Stimulated activated CD4-positive, alpha-beta T cell treated with anti-CD3 and anti-CD28 coated beads, TNF-alpha, amount 100 ng/mL, for 4 hours (primary cell): ENCODE measurements at places on chromosomes 4 and X.
A peak's percentile ranks its signal among the peaks of the same experiment; 100 is the strongest.

- no peak for DNase-seq
Measured at GRCh38 chr4:155952501-155952901, 1.2 kb downstream of the CTSO start.

DNA sequence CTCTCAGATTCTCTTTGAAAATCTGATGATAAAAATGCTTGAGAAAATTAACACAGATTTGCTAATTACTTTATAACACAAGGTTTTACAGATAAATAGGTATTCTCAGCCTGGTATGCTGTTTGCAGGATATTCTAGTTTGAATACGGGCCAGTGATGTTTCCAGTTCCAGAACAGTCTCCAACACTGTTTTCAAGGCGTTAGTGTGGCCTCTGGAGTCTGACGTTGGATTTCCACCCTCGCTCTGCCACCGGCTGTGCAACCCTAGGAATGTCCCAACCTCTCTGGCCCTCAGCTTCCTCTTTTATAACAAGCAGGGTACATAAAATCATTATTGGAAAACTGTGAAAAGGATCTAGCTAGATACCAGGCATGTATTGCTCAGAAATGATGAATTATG is 23.8 kb upstream of the CYP4V2 start:
- no peak for DNase-seq

DNA sequence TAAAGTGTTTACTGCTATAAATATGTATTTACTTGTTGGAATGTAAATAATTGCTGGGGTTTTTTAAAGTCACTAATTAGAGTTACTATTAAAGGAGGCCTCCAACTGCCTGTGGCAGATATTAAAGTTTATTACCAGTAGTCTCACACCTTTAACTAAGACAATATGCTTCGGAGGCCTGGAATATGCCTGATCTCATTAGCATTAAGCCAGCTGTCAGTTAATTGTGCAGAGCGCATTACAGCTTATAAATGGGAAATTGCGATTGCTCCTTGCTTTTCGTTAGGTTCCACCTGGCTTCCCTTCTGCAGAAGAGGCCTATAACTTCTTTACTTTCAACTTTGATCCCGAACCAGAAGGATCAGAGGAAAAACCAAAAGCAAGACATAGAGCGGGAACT is 41.3 kb downstream of the CC2D2A start:
- DNase-seq: no peak

DNA sequence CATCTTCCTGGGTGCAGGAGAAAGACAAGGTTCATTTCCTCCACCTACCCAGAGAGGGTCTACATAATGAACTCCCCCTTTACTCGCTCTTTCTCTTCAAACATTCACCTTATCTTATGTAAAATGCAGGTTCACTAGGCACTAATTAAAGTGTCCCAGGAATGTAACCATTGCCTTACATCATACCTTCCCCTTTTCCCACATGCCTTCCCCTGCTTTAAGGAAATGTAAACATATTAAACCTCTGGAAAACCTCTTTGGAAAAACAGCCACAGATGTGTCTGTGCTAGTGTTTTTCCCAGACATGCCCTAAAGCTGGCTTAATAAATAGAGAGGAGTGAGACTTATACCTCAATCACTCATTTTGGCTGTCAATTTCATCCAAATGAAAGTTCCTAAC is 15.8 kb downstream of the TBC1D9 start:
- no peak for DNase-seq

DNA sequence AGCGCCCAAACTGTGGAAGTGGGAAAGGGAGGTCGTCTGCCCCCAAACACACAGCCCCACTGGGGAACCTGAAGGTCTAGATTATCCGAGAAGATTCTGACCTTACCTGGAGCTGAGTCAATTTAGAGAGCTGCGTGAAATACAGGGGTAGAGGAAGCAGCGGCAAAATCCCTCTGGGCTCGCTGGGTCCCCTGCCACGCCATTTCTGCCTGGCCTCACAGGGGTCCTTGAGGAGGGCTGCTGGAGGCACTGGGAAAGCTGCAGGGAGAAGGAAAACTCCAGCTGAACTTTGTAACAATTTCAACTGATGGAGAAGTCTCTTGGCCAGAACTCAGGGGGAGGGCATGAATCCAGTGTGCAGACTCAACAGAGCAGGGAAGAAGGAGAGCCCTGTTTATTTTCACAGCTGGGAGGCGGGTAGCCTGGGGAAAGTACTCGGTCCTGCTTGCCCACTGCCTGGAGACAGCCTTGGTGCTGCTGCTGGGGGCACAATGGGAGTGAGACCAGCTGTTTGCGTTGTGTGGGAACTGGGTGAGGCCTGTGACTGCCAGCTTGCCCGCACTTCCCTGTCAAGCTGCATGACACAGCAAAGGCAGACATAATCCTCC is 93.2 kb upstream of the MAPK10 start:
- DNase-seq: no peak

GRCh38 chr4:113065629-113066028 is 16.2 kb downstream of the ANK2 start:
- DNase-seq: no peak

- DNase-seq: no peak
Measured at GRCh38 chrX:56564921-56565840, 1.8 kb downstream of the UBQLN2 start.

DNA sequence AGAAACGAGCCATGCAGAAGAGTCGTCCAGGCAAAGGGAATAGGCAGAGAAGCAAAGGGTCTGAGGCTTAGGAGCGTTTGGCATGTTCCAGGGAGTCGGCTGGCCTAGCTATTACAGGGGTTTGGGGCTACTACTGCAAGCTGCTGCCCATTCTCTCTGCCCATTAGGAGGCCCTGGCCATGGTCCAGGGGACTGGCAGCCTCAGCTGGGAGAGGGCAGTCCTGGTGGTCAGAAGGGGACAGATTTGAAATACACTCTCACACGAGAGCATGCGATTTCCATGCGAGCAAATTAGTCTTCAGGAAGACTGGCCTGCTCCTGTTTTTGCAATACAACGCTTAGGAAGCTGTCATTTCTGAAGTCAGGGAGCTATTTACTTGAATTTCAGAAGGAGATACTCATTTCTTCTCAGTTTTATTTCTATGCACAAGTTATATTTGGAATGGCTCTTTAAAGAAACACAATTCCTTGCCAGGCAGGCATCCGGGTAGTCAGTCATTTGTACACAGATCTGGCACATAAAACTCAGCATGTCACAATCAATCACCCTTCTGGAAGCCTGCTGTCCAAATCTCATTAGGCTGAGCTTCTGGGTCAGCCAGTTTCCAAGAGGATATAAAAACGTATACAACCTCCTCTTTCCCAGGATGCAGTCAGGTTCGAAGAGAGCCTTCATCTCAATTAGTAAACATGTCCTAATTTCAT is 27.0 kb downstream of the PROM1 start:
- no peak for DNase-seq

DNA sequence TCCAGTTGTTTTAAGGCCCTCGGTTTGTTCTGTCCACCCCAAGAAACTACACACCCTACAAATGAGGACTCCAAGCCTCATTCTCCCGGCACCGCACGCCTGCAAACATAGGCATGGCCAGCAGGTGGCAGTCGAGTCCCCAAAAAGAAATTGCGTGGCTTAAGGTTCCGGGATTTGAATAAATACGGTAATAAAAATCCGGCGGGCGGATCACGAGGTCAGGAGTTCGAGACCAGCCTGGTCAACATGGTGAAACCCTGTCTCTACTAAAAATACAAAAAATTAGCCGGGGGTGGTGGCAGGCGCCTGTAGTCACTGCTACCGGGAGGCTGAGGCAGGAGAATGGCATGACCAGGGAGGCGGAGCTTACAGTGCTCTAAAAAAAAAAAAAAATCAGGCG is 21.8 kb upstream of the CSF2RA start:
- peak; percentile 70 for DNase-seq

DNA sequence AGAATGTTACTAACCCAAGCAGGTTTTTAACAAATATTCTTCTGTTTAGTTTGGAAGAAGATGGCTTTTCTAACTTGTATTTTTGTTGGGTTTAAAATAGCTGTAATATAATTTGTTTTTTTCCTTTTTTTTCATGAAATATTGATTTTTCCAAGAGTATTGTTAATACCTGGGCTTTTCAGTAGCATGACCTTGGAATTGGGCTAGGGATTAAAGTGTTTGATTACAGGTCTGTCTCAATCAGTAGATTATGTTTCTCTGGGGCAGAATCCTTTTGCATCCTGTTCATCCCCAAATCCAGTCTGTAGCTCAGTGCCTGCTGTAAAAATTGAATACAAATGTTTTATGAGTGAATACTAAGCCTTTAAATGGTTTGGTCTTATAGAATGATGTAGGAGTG is 479.8 kb downstream of the RAPGEF2 start:
- DNase-seq: no peak

DNA sequence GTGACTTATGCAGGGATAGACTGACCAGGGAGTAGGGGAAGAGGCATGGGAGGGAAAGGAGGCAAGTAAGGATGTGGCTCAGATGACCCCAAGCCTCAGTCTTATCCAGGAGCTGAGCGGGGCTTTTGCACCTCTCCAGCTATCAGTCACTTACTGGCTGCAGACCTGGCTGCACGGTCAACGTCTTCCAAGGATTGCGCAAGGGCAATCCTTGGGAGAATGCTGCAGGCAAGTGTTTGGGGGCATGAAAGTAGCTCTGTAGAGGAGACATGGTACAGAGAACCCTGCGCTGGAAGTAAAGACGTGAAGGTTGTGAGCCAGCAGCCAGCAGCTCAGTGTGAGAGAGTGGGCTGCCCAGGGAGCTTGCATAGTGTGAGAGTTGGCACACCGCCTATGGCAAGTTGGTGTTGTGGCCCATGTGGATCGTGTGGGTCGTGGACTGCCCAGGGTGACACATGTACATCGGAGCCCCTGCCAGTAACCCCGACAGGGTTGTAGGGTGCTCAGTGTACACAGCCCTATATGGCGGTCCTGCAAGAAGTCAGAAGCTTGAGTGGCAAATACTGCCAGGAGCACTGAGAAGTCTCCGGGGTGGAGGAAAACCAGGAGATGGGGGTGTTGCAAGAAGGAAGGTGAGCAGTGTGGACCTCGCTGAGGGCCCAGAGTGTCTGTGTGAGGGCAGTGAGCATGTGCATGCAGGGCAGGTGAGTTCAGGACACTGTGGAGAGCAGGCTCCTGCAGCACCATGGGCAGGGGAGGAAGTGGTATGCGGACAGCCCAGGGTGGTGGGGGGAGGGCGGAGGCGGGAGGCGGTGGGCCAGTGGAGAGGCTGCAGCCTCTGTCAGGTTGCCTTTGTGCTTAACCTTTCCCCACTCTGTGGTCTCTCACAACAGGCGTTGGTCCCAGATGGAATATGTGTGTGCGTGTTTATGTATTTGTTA is 50.9 kb downstream of the KIT start:
- no peak for DNase-seq

GRCh38 chrX:35842674-35843073 is 44.5 kb downstream of the MAGEB16 start:
- DNase-seq: no peak

DNA sequence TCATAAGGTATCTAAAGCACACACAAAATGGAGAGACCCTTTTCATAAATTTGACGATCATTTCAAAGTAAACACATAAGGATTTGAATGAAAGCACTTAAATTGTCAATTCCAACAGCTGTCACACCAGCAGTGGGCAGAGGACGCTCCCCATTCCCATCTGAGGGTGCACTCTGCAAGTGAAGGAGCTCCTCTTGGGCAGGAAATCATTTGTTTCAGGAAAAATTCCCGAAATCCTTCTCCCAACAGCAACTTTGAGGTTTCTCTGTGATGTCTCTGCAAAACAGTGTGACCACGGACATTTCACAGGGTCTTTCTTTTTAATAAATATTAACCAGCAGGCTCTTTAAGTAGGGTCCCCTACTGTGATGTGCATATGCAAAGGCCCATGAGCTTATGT is 111.0 kb downstream of the EPHA5 start:
- DNase-seq: no peak

- DNase-seq: no peak
Measured at GRCh38 chr4:44494810-44495701, 46.4 kb upstream of the KCTD8 start.

GRCh38 chr4:5710961-5711478 is at the start of gene EVC:
Gene EVC (plus strand): TSS chr4:5711201. CDS start chr4:5711381, 180 bp downstream.
- DNase-seq: no peak

DNA sequence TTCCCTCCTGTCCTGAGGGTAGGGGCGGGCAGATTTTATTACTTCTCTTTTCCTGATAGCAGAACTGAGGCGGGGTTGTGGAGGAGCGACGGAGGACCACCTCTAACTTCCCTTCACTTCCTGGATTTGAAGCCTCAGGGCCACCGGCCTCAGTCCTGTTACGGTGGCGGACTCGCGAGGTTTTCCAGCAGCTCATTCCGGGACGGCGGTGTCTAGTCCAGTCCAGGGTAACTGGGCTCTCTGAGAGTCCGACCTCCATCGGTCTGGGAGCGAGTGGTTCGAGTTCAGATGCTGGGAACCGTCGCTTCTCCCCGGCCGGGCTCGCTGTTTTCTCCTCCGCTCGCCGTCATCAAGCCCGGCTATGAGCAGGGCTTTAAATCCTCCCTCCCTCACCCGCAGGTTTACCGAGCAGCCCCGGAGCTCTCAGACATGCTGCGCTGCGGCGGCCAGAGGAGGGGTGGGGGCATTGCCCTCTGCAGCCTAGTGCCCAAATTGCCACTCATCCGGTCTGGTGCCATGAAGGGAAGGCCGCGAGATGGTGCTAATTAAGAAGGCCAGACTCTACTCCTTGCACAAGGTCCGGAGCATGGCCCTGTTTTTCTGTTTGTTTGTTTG is 23.3 kb downstream of the HAND2 start:
- DNase-seq: no peak

DNA sequence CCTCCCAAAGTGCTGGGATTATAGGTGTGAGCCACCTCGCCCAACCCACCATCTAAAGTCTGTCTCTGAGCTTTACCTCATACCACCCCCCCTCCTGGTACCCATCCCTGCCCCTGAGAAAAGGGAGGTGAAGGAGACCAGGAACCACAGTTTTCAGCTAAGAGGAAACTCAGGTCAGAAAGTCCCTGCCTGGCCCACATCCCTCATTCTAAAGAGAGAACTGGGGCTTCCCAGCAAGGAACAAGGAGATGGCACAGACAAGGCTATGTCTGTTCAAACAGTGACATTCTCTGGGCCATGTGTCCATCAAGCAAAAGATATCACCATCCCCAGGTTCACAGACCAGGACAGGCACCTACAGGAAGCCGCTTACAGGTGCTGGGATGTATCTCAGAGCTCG is 15.8 kb upstream of the CSF2RA start:
- no peak for DNase-seq

DNA sequence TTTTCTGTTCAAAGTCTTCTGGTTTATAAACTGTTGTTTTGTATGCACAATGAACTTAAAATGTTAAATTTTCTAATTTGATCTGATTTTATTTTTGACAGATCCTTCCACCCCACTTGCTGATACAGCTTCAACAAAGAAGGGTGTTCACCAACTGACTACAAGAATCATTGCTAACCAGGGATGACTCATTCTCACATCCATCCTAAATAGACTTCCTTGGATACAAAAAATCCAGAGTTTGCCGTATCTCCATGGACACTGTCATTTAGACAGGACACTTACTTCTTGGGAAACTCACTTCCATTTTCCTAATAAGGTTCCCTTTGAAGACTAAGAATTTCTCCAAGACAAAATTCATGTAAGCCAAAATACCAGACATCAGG is 111.6 kb upstream of the NWD2 start:
- DNase-seq: no peak

GRCh38 chrX:148133105-148133725 is 152.1 kb downstream of the FMR1NB start:
- no peak for DNase-seq
